ENCODE measurements at places on chromosomes 2 and 18. TPM values are rescaled to one million over a fixed set of nuclear protein-coding genes. Genes with fewer than 3 reads are reported as not detected.

NMUR1 gene
- 0.18 TPM for total RNA-seq

AKAIN1 gene
- 0.18 TPM for total RNA-seq

GRCh38 chr2:202023904-202024266 lies 9.8 kb upstream of the FZD7 start:
- no peak overlapping the region for H3K4me3 ChIP-seq
- peaks cover 18% of the 10 kb centered on the region for H3K4me1 ChIP-seq

- H3K4me1 ChIP-seq: peaks cover 8% of the 10 kb centered on the region
- peaks cover 35% of the 10 kb centered on the region for H3K27me3 ChIP-seq
- no peak overlapping the region for H3K4me3 ChIP-seq
- H3K36me3 ChIP-seq: no peaks in the 10 kb centered on the region
- H3K27ac ChIP-seq: no peak overlapping the region
Observed at GRCh38 chr18:46761059-46761769, 4.4 kb upstream of the ST8SIA5 start.

DNA sequence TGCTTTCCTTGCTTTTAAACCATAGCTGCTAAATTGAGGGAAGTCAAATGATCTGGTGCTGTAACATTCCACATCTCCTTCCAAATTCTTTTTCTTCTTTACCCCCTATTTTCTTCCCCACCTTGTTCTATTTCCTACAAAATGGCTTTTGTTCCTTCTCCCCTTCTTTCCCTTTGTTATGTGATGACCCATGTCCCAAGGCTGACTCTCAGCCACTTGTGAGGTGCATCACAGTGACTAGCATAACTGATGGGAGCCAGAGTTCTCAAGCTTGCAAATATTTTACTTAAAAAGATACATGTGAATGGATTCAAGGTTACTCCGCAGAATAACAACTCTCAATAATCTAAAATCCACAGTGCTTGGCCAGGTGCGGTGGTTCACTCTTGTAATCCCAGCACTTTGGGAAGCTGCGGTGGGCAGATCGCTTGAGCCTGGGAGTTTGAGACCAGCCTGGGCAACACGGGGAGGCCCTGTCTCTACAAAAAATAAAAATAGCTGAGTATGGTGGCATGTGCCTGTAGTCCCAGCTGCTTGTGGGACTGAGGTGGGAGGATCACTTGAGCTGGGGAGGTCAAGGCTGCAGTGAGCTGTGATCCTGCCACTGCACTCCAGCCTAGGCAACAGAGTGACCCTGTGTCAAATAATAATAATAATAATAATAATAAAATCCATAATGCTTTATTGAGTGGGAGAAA lies 100.1 kb upstream of the CERS6 start:
- peaks cover 4% of the 10 kb centered on the region for H3K4me1 ChIP-seq
- no peaks in the 10 kb centered on the region for H3K27me3 ChIP-seq
- H3K27ac ChIP-seq: no peak overlapping the region
- H3K4me3 ChIP-seq: no peak overlapping the region
- H3K36me3 ChIP-seq: no peaks in the 10 kb centered on the region

DNA sequence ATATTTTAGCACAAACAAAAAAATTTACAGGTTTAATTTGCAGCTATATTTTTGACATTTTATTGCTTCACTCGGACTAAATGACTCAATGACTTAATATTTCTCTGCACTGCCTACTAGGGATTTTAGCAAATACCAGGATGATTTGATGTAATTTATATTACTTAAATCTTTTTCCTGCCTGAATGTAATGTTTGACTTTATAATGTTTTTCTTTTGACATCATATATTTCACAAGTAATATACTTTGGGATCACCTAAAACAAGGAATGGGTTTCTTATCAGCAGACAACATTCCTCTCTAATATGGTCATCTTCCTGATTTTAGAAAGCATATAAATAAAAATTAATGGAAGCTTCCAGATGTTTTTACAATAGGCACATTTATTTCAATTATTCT lies 253.2 kb upstream of the EPC2 start:
- no peaks in the 10 kb centered on the region for H3K27me3 ChIP-seq
- H3K27ac ChIP-seq: no peak overlapping the region
- H3K4me3 ChIP-seq: no peak overlapping the region
- H3K36me3 ChIP-seq: no peaks in the 10 kb centered on the region
- no peak for DNase-seq

DNA sequence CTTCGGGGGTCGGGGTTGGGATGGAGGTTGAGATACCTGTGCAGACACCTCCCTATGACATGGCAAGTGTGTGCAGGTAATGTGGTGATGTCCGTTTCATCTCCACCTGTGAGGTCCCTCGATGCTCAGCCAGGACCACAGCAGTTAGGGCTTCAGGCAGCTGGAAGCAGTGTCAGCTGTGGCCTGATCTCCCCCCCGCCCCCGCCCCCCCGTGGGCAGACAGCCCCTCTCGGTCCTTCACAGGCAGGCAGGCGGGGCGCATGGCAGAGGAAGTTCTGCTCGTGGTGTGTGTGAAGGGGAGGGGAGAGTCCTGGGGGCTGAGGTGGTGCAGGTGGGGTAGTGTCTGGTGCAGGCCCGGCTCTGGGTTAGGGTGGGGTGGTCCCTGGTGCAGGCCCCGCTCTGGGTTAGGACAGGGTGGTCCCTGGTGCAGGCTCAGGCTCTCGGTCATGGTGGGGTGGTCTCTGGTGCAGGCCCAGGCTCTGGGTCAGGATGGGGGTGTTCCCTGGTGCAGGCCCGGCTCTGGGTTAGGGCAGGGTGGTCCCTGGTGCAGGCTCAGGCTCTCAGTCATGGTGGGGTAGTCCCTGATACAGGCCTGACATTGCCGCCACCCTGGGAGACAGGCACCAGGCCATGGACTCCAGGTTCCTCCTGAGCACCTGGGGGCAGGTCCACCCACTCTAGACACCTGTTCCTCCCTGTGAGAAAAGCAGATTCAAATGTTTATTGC lies 94.3 kb downstream of the NFATC1 start:
- no peak overlapping the region for H3K4me3 ChIP-seq
- H3K27ac ChIP-seq: no peak overlapping the region
- no peaks in the 10 kb centered on the region for H3K27me3 ChIP-seq
- H3K36me3 ChIP-seq: peaks cover 34% of the 10 kb centered on the region
- peaks cover 19% of the 10 kb centered on the region for H3K4me1 ChIP-seq

DNA sequence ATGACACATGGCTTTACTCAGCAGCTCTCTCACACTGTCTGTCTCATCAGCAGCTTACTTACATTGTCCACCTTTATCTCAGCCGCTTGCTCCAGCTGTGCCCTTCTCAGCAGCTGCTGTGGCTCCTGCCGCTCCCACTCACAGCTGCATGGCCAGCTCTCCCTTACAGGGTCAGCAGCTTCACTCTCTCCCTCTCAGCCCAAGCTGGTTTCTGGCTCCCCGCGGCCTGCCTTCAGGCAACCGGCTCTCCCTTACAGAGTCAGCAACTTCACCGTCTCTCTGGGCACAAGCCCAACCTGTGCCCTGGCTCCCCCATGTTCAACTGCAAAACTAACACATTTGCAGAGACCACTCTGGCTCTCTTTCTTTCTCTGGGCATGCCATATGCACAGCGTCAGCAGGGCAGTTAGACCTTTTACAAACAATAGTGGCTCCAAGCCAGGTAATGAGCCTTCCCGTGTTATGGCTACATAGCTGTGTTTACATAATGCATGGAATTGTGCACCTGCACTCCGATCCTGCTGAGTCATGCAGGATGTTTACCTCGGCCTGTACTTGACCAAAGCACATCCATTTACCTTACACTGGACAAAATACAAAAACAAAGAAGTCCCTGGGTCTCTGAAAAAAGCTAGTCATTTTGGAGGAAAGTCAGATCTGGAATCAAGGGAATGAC lies 167.3 kb downstream of the DOK6 start:
- H3K27ac ChIP-seq: no peak overlapping the region
- H3K27me3 ChIP-seq: no peaks in the 10 kb centered on the region
- H3K36me3 ChIP-seq: no peaks in the 10 kb centered on the region
- H3K4me3 ChIP-seq: no peak overlapping the region

Measured in muscle of leg (tissue), 16 donors.